Uterus (tissue), 4 donors: ENCODE measurements at places on chromosomes 4 and X.

DNA sequence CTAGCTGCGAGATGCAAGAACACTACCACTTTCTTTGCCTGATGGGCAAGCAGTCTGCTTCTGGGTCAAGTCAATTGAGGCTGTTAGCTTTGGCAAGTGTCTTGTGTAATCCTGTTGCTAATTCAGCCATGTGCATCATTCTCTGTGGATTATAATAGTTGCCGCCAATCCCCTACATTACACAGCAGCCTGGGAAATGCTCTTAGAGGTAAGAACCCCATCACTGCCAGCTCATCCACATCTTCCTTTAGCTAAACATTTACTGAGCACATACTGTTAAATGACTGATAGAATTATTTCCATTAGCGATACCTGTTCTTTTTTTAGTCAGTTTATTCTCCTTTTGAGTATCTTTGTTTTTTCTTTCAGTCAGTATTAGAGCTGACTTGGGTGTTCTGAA is 116.2 kb downstream of the CBR4 start:
- no peak for DNase-seq

- no peak for DNase-seq
These were observed 4.3 kb downstream of the MAEA start for GRCh38 chr4:1293991-1294390.

DNA sequence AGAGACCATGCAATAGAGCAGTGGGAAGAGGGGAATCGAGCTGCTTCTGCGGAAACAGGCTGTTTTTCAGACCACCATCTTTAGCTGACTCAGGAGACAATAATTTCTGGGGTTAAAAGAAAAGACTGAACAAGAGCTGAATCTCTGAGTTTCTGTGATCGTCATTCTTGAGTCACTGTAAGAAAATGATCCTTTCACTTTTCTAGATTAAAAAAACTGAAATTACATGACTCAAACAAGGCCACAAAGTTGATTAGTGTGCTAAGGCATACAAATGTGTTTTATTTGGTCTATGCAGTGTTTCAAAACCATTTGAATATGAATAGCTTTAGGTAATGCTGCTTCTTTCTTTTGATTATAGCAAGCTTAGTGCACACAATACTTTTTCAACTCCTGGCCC is 194.4 kb upstream of the RPL34 start:
- DNase-seq = no peak

- DNase-seq = no peak
These were observed 17.2 kb upstream of the MYOZ2 start for GRCh38 chr4:119118397-119118796.

GRCh38 chr4:173525118-173526011 is 4.7 kb downstream of the HAND2 start:
- DNase-seq = peak; percentile 73

GRCh38 chr4:130573742-130574141 is 1477.8 kb downstream of the C4orf33 start:
- DNase-seq = no peak

DNA sequence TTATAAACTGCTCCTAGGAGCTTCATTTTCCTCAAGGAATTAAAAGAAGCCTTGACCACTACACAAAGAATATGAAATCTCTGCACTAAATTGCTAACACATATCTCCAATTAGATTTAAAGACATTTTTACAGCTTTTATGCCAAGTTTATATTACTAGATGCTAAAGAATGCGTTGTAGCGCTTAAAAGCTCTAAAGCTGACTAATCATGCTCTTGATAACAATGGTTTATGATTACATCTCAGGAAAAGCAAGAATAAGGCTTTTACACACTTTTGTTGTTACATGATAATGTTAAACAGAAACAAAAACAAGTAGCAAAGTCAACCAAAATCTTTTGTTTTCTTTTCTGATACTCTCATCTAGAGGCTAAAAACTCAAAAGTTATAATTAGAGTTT is 44.7 kb downstream of the SLC10A7 start:
- DNase-seq = no peak

DNA sequence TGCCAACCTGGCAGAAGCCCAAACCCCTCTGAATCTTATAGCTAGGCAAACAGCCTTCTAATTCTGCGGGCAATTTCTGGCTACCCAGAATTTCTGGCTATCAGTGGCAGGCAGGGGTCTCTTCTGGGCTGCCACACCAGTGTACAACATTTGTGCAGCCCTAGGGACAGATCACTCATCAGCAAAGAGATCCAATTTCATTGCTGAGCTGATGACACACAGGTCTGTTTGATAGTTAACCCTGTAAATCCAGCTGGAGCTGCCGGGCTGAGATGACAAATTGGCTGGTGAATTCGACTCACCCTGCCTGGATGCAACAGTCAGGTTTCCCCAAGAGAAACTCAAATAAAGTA is 2.4 kb downstream of the MID1 start:
- DNase-seq = no peak

- DNase-seq = no peak
These were observed 68.8 kb downstream of the ZAR1 start for GRCh38 chr4:48558819-48559218.

GRCh38 chr4:123618606-123619005 is 222.0 kb downstream of the SPRY1 start:
- DNase-seq = no peak

DNA sequence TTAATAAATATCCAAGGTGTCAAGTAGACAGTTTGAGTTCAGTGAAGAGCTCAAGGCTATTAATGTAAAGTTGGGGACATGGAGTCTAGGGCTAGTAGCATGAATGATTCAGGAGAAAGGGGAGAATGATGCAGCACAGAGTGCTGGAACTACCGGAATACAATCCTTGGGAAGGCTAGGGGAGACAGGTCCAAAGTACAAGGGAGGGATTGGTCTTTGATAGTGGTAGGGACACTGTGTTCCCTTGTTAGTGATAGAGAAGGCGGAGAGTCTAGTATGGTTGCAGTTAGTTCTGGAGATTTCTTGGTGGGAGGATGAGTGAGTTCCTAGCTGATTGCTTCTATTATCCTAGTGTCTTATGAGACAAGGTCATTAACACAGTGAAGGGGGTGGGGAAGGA is 8.7 kb downstream of the GCNA start:
- DNase-seq = no peak

GRCh38 chr4:16977081-16977480 is 78.6 kb upstream of the LDB2 start:
- no peak for DNase-seq

DNA sequence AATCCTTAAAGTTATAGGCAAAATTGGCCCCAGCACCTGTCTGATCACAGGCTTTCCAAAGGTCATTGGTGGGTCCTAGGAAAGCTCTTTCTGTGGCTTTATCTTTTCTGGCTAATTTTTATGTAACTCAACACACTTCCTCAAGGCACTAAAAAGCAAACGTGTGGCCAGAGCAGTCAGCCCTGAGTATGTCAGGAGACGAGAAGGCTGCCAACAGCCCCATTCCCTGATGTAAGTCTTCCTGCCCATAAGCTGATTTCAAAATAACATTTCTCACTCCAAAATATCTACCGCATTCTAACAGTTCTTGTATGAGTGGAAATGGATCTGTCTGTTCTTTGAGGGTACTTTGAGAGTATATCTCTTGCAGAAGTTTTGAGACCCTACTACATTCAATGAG is 25.5 kb upstream of the FUNDC1 start:
- no peak for DNase-seq

- no peak for DNase-seq
These were observed 18.0 kb downstream of the RPS6KA3 start for GRCh38 chrX:20248592-20249192.

DNA sequence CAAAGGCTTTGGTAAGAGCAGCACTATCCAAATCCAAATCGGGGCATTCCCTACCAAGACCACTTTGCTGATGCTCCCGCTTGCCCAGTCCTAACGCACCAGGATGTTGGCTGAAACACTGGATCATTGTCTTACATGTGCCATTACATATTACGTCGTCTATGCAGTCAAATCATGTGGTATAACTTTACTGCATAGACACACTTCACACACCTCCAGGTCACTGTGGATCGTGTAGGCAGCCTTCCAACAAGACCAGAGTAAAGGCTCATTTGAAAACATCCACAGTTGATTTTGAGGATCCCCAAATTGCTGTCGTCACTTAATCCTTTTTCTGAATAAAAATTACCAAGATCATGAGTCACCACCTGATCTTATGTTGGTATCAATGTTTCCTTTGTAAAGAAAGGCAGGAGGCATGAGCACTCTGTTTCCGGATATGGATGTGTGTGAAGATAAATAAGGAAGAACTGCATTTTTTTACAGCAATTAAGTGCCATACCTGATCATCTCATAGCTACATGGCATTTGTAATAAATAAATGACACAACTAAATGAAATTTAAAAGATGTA is 18.5 kb downstream of the TENM3 start:
- no peak for DNase-seq

DNA sequence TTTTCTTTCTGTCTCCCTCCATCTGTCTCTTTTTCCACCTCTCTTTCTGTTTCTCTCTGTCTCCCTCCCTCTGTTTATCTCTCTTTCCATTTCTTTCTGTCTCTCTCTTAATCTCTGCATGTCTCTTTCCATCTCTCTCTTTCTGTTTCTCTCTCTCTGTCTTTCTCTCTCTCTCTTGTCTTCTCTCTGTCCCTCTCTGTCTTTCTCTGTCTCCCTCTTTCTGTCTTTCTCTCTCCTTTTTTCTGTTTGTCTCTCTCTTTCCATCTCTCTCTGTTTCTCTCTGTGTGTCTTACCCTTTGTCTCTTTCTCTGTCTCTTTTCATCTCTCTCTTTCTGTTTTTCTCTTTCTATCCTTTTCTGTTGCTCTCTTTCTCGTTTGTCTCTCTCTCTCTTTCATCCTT is 34.7 kb downstream of the ARSF start:
- DNase-seq = no peak

DNA sequence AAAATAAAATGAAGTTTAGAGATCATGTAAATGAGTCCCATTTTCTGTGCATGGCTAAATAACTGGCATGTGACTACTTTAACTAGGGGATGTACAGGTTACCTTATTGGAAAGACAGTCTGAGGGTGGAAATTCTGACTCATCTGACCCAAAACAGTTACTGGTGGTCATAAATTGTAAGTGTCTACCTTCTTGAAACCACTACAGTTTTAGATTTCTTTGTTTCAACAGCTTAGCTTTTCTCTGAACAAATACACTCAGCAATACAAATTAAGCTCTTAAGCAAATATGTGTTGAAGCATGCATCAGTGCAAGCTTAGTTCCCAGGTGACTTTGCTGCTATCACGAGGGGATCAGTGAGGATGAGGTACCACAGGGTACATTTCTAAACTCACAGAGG is 60.7 kb upstream of the PGM2 start:
- DNase-seq = no peak

DNA sequence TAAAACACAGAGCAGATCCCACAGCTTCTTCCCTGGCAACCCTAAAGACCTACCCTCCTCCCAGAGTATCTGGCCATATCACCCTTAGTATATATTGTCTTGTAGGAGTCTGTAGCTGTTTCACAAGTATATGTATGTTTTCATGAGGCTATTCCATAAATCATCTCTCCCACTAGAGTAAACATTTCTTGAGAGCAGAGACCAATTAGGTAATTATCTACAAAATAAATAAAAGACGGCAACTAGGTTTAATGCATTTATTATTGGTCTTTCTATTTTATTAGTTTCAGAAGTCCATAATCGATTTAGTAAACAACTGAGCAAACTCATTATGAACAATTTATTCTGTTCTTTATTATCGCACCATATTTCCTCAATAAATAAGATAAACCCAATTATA is 7.0 kb downstream of the ACOT9 start:
- no peak for DNase-seq

- no peak for DNase-seq
These were observed 30.7 kb downstream of the MSN start for GRCh38 chrX:65697915-65698796.

GRCh38 chrX:38819709-38820108 is 18.4 kb downstream of the MID1IP1 start:
- DNase-seq = no peak

- no peak for DNase-seq
These were observed 825.4 kb downstream of the PCDH18 start for GRCh38 chr4:136706942-136707341.

DNA sequence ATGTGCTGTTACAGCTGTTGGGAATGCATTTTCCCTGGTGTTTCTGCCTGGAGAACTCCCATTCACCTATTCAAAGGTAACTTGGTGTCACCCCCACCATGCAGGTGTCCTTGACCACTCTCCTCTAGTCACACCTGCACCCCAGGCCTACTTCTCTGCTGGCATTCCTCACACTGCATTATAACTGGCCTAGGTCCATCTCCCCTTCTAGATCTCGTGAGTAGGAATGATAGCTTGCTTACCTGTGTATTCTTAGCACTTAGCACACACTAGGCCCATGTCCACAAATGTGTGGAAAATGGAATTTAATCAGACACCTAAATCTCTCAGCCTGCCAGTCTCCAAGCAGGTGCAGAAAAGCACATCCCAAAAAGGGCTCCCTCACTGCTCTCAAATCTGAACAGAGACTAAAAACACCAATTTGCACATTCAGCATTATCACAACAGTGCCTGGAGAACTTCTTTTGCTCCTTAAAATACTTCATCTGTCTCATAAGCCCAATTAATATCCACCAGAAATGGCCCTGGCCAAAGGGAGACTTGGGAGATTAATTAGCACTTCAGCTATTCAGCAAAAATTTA is 18.3 kb downstream of the SCD5 start:
- DNase-seq = no peak

- no peak for DNase-seq
These were observed 67.7 kb upstream of the PGRMC2 start for GRCh38 chr4:128355305-128355704.

- no peak for DNase-seq
These were observed 221.2 kb downstream of the SPRY1 start for GRCh38 chr4:123617791-123618190.

GRCh38 chr4:72604324-72604723 is 35.3 kb upstream of the ADAMTS3 start:
- DNase-seq = no peak

DNA sequence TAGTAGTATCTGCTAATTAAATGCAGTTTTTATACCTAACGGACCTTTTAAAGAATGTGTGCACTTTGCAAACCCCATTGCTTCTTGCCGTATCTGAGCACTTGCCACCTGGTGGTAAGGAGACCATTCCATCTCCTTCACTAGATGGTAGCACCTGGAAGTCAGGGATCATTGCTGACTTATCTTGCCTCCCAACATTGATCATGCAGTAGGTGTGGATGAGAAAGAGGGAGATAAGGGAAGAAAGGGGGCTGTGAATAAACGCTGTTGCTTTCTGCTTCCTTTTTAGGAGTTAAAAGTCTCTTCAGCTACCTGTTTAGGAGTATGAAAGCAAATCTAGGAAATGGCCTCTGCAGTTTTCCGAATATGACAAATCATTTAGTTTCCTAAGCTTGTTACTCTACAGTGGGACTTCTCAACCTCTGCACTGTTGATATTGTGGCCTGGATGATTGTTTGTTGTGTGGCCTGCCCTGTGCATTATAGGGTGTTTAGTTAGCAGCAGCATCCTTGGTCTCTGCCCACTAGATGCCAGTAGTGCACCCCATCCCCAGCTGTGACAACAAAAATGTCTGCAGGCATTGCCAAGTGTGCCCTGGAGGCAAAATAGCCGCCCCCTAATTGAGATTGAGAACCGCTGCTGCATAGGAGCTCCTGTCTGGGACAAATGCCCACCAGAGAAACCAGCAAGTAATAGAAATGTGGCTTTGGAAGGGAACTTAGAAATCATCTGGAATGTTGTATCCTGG is 38.8 kb downstream of the GAB1 start:
- no peak for DNase-seq

GRCh38 chr4:139054791-139055505 is 39.4 kb downstream of the NOCT start:
- no peak for DNase-seq

GRCh38 chrX:153488231-153488914 is 6.4 kb upstream of the BGN start:
- no peak for DNase-seq
